Stimulated activated naive CD4-positive, alpha-beta T cell treated with Interleukin-2 at 50 U/mL for 16 hours (primary cell): ENCODE measurements at places on chromosomes 16 and 17.

GRCh38 chr16:59697761-59698160, 963.6 kb upstream of the GOT2 start:
- DNase-seq, result no peak

GRCh38 chr16:28210979-28211588, 681 bp downstream of the XPO6 start:
- DNase-seq, result peak; percentile 62

DNA sequence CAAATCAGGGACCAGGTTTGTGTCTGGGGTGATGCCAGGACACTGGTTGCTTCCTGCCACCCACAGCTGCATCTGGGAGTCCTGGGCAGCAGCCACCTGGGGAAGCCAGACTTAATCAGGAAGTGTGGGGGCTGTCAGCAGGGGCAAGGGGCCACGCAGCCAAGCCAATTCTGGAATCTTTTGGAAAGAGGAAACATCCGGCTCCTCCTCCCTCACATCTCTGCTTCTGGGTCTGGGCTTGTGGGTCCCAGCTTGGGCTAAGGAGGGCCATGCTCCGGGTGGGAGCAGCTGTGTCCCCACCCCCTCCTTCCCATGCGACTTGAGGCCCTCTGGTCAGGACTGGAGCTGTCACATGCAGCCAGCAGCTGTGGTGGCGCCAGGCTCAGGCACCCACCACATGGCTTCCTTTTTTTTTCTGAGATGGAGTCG, 37.0 kb upstream of the CCDC182 start:
- no peak for DNase-seq

GRCh38 chr16:80620736-80621605, 80.2 kb downstream of the DYNLRB2 start:
- no peak for DNase-seq

DNA sequence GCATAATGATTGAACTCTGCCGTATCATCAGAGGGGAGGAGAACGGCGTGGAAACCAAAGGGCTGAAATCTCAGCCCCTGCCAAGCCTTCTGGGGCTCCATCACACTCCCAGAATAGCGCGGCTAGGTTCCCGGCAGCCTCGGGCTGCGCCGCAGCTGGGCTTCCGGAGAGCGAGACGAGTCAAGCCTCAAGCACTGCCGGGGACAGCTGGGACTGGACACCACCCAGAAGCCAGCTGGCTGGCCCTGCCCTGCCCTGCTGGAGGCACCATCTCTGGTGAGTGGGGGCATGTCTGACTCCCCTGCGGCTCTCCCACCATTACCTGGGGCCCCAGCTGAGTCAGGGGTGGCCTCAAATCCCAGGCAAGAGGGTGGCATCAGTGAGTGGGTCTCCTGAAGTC, 7.2 kb upstream of the GPRC5C start:
- no peak for DNase-seq

GRCh38 chr16:81410643-81411293, 33.8 kb upstream of the CMIP start:
- DNase-seq, result no peak

- DNase-seq, result no peak
These were observed 29.7 kb downstream of the SLC25A10 start for GRCh38 chr17:81741594-81742452.

DNA sequence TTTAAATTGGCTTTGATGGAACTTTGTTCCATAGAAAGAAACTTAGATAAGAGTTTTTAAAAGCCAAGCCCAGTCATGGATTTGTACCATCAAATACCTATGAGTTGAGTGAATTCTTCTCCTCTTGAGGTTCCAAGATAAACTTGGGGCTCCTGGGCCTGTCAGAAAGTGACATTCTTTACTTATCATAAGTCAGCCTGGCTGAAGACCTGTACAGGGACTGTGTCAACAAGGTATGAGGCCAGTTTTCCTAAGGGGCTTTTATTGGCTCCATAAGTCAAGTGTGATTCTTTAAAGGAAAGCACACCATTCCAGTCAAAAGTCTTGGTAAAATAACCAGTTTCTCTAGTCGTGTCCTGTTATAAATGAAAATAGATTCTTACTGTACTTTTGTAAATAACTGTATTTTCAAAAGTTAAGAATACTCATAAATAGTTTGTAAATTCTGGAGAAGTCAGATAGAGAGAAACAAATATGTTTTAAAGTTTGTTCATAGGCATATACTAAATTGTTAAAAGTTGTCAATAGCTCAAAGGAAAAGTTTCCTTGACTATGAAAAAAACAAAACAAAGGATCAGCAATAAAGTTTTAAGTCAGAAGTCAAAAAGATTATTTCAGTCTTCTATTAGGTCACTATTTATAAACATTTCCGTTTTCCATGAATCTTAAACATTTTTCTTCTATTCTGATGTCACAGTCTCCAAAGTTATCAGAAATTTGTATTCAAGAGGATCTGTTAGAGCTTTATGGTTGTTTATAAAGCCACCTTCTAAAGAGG, 22.5 kb upstream of the MYO1D start:
- DNase-seq, result no peak

GRCh38 chr17:56257075-56257474, 103.8 kb downstream of the ANKFN1 start:
- no peak for DNase-seq

DNA sequence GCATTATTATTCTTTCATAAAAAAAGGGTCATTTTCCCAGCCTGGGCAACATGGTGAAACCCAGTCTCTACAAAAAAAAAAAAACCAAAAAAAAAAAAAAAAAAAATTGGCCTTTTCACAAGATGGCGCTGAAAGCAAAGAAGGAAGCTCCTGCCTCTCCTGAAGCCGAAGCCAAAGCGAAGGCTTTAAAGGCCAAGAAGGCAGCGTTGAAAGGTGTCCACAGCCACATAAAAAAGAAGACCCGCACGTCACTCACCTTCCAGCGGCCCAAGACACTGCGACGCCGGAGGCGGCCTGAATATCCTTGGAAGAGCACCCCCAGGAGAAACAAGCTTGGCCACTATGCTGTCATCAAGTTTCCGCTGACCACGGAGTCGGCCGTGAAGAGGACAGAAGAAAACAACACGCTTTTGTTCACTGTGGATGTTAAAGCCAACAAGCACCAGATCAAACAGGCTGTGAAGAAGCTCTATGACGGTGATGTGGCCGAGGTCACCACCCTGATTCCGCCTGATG, 4.9 kb upstream of the PGAP6 start:
- DNase-seq, result no peak

DNA sequence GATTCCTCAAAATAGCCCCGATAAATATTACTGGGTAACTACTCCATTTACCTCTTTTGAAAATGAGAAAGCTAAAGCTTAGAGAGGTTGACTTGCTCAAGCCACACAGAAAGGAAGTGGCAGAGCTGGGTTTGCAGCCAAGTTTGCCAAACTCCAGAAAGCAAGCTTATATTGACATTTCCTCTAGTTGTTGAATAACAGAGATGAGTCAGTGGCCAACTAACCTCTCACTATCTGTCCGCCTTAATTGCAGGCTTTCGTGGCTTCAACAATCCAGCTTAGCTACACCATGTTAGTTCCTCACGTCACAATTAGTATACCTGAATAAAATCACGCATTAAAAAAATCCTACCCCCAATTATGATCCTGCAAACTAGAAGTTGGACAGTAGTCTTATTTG, 151.7 kb downstream of the CNTNAP4 start:
- DNase-seq, result no peak

DNA sequence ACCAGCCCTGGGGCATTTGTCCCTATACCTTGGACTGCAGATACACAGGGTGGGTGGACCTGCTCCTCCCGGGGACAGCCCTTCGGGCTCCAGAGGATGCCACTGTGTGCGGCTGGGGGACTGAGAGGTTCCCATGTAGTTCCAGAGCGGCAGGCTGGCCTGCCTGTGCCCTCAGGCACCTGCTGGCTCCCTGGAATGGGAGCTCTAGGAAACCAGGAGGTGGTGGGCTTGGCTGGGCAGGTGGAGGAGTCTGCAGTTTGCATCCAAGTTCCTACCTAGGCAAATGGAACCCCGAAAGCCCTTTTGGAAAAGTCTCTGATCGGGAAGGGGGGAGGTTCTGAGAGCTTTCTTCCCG, 982 bp downstream of the DBNDD1 start:
- no peak for DNase-seq

DNA sequence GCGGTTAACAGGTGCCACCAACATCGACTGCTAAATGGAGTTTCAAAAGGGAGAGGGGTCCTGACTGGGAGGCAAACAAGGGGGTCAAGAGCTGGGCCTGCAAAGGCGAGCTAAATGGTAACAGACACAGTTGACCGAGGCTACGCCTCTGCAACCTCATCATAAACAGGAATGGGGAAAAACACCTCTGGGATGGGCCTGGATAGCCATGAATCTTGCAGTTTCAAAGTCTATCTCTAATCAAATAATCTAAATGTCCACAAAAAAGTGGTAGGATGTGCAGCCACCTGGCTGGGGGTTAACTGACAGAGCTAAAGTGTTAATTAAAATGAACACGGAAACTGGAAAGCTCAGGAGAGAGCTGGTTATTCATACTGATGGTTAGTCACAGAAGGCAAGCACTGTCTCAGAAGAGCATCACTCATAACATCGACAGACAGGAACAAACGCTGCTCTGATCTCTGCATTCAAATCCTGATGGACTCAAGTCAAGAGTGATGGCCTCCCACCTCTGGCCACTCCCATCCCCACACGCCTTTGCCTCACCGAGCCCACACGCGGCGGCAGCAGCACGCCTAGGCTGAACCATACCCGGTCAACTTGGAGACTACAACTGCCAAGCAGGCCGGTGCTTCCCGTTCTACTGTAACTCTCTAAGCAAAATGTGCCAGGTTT, 56.3 kb downstream of the CREBBP start:
- no peak for DNase-seq

DNA sequence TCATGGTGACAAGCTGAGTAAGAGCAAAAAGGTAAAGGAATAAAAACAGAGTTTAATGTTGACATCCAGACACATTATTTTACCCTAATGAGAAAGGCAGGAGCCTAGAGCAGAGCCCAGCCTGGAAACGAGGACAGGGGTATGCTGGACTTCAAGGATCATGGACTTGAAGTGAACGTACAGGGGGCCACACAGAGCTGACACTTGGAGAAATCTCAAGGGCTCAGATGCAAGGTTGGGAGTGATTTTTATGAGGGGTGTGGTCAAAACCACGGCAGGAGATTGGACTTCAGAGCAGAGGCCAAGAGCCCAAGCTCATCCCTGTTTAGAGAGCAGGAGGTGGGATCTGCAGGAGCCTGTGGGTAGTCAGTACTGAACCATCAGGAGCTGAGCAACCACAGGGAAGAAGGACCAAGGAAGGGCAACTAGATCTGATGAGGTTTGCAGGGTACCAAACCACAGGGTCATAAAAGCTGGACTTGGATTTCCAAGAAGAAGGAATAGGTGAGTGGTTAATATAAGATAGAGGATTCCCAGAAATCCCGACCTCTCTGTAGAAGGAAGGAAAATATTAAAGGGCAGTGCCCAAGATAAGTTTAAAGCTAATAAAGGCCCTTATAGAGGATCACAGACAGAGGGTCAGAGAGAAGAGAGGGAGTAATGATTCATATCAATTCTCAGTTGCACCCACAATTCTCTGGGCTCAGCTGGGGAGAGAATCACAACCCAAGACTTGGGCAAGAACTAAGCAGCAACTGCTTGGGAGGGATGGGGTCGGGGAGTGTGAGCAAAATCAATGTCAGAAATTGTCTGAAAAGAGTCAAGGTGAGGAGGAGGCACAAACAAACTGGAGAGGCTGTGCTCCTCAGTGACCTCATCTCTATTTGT, 331.7 kb downstream of the SOX9 start:
- DNase-seq, result no peak

GRCh38 chr16:72400257-72401083, 228.5 kb upstream of the PMFBP1 start:
- DNase-seq, result peak; percentile 2

GRCh38 chr17:3710951-3711383, 12.7 kb upstream of the HASPIN start:
- DNase-seq, result peak; percentile 71

DNA sequence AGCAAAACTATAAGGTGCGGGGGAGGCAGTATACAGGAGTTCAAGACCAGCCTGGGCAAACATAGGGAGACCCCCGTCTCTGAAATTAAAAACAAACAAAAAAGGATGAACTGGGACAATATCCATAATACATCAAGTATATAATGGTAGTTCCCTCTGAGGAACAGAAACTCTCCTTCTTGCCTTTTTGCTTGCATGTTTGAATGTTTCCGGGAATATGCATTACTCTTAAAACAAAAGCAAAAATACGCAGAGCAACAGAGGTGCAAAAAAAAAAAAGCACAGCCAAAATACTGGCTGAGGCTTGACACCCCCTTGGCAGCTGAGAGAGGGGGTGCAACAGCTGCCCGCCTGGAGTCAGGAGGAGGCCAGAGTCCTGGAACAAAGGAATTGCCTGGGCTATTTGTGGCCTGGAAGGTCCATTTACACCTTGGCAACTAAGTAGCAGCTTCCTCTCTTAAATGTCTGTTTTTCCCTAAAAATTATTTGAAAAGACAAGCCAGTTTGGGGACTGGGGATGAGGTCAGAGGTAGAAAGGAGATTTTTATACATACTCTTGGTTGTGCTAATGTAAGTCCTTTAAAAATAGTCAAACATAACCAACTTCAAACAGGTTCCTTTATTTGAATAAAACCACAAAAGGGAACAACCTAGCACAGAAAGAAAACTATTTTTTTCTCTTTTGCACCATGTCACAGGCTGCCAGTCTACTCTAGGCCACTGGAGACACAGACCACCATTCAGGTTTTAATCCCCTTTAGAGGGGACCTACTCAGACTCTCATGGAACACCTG, 19.5 kb downstream of the USP7 start:
- no peak for DNase-seq

DNA sequence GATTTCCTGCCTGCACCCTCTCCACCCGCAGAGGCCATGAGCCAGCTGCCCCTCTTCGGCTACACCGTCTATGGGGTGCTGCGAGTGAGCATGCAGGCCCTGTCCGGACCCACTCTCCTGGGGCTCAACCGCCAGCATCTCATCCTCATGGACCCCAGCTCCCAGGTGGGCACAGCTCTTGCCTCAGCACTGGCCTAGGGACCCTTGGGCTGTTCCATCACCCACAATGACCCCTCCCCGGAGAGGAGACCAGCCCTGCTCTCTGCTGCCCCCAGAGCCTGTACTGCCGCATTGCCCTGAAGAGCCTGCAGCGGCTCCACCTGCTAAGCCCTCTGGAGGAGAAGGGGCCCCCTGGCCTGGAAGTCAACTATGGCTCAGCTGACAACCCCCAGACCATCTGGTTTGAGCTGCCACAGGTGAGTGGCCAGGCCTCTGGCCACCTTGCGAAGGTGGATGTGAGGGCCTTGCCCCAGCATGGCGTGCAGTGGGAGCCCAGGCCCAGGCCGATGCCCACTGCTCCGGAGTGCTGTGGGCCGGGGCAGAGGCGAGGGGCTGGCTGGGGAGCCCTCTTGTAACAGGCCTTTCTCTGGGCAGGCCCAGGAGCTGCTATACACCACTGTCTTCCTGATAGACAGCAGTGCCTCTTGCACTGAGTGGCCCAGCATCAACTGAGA, 7.3 kb upstream of the SMIM5 start:
- DNase-seq, result no peak
